ENCODE measurements at places on chromosomes 1 and 21.

- DNase-seq = peak; percentile 74
Measured at GRCh38 chr1:243848858-243849420, 1.1 kb downstream of the AKT3 start.

DNA sequence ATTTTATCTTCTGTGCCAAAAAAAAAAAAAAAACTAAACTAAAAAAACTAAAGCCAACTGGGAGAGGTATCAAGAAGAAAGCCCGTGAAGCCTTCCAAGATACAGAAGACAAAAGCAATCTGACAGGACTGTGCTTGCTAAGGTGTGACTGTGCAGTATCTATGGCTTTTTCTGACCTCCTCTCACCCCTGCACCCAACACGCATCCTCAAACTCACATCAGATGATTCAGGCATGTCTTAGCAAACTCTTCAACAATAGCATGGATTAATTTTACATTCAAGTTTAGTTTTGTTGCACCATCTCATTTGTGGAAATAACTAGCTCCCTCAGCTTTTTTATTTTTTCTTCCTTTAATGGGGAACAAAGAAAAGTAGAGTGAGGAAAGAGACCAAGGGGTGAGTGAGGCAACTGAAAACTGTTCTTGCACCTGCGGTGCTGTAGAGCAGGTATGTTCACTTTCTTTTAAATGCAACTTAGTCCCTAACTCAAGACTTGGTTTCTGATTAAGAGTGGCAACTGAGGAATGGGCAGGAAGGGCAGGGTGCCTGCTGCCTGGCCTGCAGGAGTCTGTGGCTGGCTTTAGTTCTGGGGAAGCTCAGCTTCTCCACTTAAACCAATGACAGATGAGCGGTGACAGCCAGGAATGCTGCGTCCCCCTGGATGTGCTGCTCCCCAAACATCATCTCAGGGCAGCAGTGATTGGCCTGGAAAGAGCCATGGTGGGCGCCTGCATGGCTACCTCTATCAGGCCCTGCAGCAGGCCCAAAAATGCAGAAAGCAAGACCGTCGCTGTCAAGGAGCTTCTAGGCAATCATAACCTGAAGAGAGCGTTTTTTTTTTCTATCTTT, 71.3 kb upstream of the LRRC8B start:
- DNase-seq = no peak

DNA sequence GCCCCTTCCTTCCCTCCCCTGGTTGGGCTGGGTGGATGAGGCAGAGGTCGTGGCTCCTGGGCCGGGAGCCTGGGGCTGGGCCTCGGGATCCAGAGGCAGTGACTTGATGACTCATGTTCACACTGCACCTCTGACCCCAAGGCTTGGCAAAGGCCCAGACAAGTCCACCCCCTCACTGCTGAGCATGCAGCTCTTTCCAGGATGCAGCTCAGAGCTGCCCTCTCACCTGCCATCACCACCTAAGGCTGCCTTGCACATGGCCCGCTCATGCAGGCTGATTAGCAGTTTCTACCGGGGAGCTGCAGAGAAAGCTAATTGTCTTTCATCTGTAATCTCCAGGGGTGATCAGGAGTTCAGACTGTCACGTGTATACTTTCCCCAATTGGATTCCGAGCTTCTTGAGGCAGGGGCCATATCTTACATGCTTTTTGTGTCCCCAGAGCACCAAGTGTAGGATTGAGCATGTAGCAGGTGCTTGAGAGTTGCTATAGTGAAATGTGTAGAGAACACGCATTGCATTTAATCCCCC, 62.1 kb downstream of the LRRN2 start:
- DNase-seq = no peak

DNA sequence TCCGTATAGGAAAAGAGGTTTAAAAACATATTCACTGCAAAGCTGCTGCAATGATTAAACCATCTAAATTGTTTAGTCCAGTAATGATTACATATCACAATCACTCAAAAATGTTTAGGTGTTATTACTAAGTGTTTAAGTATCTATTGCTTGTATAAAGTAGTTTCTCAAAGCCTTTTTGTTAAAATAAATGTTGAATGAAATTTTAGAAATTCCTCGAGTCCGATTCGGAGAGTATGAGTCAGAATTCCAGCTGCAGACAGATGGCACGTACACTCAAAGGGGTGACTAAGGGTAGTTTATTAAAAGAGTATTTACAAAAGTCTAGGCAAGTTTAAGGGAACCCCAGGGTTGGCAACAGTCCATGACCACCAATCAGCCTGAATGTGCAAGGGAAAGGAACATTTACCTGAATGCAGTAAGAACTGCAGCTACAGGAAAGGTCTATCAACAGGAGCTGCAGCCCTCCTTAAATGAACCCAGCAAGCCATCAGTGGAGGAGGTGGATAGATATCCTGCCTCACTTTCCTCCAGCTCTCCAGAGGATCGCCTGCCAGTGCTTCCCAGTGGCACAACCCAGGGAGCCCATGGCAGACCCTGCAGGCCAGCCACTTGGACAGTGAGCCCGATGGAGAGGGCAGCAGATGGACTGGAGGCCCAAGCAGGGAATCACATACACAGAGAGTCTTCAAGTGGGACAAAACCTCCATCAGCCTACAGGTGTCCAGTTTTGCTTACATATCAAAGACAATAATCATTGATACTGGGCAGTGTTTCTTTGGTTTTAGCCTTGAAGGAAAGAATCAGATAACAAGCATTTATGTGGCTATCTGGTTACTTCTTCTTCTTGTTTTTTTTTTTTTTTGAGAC, 92.1 kb upstream of the SLC44A3 start:
- peak; percentile 80 for DNase-seq

DNA sequence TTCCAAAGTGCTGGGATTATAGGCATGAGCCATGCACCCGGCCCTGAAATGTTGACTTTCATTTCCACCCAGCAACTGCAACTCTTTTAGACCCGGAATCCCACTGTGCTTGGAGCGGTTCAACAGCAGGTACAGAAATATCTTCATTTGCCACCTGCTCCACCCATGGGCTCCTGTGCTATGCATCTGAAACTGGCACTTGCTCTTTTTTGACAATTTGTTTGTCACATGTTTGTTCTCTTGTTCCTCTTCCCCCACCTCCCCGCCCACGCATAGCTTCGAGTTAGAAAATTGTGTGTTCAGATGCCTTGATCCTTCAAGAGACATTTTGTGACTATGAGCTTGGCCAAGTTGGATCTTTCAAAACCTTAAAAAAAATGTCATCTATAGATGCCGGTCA, 2.4 kb upstream of the IFNLR1 start:
- DNase-seq = no peak

- no peak for DNase-seq
Measured at GRCh38 chr1:76048219-76048618, 26.3 kb upstream of the ST6GALNAC3 start.
